Muscle of arm (tissue), 14 donors: ENCODE measurements at places on chromosomes 2 and 18. TPM values are rescaled to one million over a fixed set of nuclear protein-coding genes. Genes with fewer than 3 reads are reported as not detected.

Gene SLC11A1
- polyA plus RNA-seq: 0.22 TPM

Gene LRRC30
- 6.5 TPM for polyA plus RNA-seq

Gene BMP10
- polyA plus RNA-seq: not detected

Gene ATG4B
- 43.4 TPM for polyA plus RNA-seq

Gene TSPYL6
- 0.12 TPM for polyA plus RNA-seq

Gene ZNF385B
- polyA plus RNA-seq: 29.9 TPM

Gene ABCG8
- polyA plus RNA-seq: 0.19 TPM

Gene AQP12A
- 23.0 TPM for polyA plus RNA-seq

Gene AKAIN1
- polyA plus RNA-seq: not detected

Gene TMEM185B
- 14.0 TPM for polyA plus RNA-seq

Gene MAP3K19
- 0.14 TPM for polyA plus RNA-seq

Gene STPG4
- polyA plus RNA-seq: not detected

Gene SATB2
- polyA plus RNA-seq: 10.9 TPM

Gene KLHL41
- 4,505 TPM for polyA plus RNA-seq

Gene ZBTB14
- polyA plus RNA-seq: 15.2 TPM

Gene PPM1G
- polyA plus RNA-seq: 49.5 TPM

Gene DPY30
- 44.7 TPM for polyA plus RNA-seq

Gene EPB41L3
- 135 TPM for polyA plus RNA-seq
